ENCODE measurements at places on chromosomes 5 and 9.

- no peak for DNase-seq
Observed at GRCh38 chr5:124538931-124539330, 207.5 kb downstream of the ZNF608 start.

- DNase-seq = no peak
Observed at GRCh38 chr5:168773226-168773625, 194.1 kb upstream of the PANK3 start.

DNA sequence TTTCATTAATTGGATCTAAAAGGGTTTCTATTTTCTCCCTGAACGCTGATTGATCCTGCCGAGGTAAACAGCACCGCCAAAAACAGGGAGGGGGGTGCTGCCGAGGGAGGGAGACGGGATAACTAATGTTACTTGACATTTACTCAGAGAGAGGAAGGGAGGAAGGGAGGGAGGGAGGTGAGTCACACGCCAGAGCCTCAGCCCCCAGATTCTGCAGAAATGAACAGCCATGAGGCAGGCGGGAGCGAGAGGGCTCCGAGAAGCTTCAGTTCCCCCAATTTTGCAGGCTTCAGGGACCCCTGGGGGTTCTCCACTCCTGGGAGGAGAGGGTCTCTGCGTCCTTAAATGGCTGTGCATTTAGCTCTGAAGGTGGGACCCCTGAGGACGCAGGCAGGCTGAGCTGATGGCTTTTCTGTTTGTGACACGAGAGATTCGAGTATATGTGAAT, 59.1 kb upstream of the IER5L start:
- no peak for DNase-seq

- no peak for DNase-seq
Observed at GRCh38 chr9:129374651-129375050, 196.6 kb upstream of the IER5L start.

GRCh38 chr9:106745457-106745856, 117.5 kb upstream of the ZNF462 start:
- no peak for DNase-seq

GRCh38 chr9:123960366-123960765, 30.4 kb upstream of the DENND1A start:
- no peak for DNase-seq

DNA sequence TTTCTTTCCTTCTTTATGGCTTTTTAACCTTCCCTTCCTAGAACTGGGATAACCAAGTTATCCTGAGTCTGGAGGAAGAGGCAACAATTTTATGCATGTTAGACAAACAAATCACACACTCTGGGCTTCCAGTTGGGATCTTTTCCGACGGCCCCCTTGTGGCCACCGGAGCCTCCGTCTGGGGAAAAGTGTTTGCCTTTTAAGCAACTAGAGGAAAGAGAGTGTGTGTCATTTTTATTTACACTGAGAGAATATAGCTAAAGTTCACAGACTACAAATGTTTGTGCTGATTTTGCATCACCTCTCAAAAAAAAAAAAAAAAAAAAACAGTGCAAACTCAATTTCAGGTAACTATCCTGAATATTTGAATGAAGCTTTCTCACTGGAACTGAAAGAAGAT, 126.2 kb downstream of the SEMA6A start:
- DNase-seq = no peak

DNA sequence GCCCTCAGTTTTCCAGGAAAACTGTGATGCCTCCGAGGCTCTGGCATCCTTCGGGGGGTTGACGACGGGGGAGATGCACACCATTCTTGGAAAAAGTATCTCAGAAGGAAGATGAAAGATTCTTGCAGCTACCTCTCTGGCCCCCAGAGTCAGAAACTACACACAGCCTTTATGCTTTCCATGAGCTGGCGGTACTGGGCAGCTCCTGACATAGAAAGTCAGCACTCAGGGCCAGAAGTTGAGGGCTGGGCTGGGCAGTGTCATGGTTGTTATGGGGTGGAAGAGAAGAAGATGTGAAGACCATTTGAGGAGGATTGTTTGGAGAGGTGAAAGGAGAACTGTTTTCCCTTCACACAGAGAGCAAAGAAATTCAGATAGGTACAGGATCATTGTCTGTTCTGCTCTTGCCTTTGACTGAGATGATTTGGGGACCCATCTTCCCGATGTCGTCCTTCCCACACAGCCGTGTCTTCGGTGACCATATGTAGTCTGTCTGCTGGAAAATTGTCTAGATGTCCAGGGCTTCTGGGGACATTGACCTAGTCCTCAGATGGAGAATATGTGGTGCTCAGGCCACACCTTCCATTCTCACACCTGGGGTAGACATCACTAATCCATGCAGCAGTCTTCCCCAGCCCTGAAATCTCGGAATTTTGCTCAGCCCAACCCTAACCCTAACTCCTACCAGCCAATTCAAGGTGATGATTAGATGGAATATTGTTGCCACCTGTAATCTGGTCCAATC, 237.1 kb downstream of the CACNA1B start:
- DNase-seq = no peak

GRCh38 chr5:90962481-90962880, 403.9 kb downstream of the ADGRV1 start:
- DNase-seq = no peak

GRCh38 chr9:119934497-119934896, 565.3 kb upstream of the BRINP1 start:
- DNase-seq = no peak

DNA sequence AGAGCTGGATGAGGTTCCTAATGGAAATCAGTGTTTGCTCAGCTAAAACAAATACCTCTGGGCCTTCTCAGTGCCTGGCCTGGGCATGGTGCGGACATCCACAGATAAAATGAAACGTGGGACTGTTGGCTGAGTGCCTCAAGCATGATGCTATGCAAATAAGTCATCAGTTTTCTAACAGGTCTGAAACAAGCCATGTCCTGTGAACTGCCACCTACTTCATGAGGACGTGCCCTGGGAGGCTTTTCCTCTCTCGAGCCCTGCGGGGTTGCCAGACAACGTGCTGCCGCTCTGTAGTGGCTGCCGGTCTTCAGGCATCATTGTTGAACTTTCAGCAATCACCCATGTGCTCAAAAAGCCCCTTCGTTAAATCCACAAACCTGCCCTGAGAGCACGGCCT, 240.4 kb upstream of the IRX2 start:
- DNase-seq = no peak

DNA sequence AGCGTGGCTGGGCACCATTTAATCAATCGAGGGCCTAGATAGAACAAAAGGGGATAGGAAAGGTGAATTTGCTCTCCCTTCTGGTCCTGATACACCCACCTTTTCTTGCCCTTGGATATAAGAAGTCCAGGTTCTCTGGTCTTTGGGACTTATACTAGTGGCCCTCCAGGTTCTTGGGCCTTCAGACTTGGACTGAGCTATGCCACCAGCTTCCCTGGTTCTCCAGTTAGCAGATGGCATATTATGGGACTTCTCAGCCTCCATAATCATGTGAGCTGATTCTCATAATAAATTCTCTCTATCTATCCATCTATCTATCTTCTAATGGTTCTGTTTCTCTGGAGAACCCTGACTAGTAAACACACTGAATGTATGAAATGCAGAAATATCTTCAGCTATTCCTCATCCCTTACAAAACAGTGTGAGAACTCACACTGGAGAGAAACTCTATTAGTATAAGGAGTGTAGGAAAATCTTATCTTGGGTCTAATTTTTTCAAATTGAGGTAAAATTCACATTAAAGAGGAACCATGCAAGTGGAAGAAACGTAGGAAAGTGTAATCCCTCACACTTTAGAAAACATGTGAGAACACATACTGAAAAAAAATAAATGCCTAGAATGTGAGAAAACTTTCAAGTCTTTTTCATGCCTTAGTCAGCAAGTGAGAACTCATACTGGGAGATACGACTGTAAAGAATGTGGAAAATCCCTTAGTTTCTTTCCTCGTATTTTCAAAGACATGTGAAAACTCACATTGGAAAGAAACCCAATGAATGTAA, 15.5 kb downstream of the PCDHB15 start:
- DNase-seq = no peak

DNA sequence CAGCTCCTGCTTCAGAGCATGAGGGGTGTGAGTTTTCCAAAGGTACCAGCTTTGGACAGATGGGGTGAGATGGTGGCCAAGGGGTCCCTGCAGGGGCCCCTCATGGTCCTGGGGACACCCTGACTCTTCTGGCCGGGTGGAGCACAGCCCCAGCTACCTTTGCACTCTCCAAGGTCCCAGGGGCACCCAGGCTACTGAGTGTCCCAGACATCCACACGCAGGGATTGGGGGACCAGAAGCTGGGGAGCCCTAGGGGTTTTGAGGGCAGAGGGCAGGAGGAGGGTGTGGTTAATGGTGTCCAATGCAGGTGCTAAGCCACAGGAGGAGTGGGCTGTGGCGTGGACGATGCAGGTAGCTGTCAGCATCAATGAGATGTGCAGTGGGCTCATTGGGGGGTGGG, 16.0 kb upstream of the CLPTM1L start:
- DNase-seq = no peak

- DNase-seq = no peak
Observed at GRCh38 chr5:98308960-98309359, 464.5 kb upstream of the RGMB start.

- DNase-seq = no peak
Observed at GRCh38 chr5:15283076-15283475, 216.9 kb upstream of the FBXL7 start.

DNA sequence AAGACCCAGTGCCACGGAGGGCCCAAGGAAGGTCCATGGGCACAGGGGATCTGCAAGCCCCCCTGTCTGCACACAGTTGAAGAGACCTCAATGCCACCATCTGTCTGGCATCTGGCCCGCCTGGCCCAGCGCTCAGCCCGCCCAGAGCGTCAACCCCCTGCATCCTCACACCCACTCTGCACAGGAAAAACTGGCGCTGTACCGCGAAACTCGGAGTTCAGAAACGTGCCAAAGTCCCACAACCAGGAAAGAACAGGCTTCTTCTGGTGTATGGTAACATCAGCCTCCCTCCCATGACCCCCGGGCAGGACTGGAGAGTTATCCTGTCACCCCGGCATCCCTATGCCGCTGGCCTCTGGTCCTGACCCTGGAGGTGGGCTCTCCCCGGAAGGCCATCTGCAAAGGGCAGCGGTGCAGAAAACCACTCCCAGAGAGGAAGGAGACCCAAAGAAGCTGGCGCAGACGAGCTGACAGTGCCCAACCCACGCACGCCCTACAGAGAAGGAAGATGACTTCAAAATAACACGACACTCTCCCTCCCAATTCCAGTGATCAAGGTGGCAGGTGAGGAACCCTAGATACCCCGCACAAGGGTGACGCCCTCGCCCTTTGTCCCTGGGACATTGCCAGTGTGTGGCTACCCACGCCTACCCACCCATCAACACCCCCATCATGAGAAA, 18.9 kb downstream of the VAV2 start:
- DNase-seq = no peak

DNA sequence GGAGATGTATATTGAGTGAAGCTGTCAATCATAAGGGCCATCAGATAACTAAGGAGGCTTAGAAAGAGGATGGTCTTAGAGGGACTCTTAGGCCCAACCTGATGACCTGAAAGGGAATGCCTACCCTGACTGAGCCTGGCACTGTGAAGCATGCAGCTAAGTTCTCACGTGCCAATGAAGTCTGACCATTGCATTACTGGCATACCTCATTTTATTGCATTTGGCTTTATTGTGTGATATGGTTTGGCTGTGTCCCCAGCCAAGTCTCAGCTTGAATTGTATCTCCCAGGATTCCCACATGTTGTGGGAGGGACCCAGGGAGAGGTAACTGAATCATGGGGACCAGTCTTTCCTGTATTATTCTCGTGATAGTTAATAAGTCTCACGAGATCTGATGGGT, 421.6 kb upstream of the SGCD start:
- no peak for DNase-seq

- no peak for DNase-seq
Observed at GRCh38 chr5:171893290-171893886, 107.8 kb downstream of the SMIM23 start.

DNA sequence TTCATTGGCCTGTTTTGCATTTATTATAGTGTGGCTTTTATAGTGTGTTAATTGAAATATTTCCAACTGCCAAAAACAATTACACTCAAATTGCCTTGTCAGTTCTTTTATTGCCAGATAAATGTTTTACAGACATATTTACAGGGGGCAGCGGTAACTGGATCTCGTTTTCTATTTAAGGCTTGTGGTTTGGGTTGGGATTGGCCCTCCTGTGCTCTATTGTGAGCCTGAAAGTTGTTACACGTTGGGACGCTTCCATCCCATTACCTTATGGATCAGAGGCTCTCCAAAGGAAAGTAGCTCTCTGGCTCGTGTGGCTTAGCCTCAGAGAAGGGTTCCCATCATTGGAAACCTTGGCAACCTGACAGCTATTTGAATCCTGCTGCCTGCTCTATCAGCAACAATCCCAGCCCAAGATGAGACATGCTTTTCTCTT, 20.8 kb downstream of the DNAI1 start:
- DNase-seq = no peak

DNA sequence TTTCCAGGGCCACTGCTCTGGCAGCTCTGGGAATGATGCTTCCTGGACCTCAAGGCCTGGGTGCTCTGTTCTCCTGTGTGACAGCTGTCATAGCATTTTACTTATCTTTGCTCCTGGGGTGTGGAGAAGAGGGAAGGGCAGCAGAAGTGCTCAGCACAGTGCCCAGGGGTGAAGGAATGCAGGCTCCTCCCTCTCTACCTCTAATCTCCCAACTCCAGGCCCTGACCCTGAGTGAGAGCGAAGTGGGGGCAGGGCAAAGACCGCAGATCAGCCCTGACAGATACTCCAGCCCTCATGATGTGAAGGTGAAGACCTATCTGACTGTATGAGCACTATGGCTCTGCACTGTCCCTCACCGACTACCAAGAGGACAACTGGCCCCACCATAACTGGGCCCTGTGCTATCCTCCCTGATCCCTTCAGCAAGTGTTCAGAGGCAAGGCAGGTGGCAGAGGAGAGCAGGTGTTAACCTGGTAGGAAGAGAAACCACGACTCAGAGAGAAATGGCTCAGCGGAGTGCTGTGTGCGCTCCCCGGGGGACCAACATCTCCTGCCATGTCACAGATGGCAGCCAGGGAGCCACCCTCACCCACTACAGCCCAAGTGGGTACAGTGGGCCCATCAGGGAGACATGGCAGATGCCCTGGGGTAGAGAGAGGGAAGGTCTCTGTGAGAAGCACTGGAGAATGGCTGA, 16.8 kb downstream of the ACSL6 start:
- DNase-seq = no peak

- no peak for DNase-seq
Observed at GRCh38 chr9:115910959-115911358, 242.6 kb upstream of the PAPPA start.

- DNase-seq = no peak
Observed at GRCh38 chr5:146671561-146672295, 155.7 kb upstream of the GPR151 start.

DNA sequence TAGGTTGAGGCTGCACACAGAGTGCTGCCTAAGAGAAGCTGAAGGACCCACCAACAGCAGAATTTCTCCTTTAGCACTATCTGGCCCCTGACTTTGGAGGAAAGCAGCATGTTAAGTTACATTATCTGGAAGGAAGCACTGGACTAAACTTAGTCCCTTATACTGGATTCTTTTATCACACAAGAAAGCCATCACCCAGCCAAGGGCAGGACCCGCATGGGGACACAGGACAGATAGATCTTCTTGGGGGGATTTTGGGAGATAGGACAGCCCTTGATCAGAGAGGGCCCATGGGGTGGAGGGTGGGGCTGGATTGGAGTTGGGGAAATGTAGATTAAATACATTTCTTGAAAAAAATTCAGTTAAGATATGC, 14.4 kb downstream of the ANKRD33B start:
- DNase-seq = no peak

- DNase-seq = no peak
Observed at GRCh38 chr9:108463932-108464606, 391.7 kb downstream of the ACTL7B start.

- DNase-seq = peak; percentile 29
Observed at GRCh38 chr5:155616779-155617392, 603.3 kb downstream of the KIF4B start.

Data from GM19239 (cell line).